ENCODE measurements at places on chromosomes 13 and 19. TPM values are rescaled to one million over a fixed set of nuclear protein-coding genes. Genes with fewer than 3 reads are reported as not detected.

The WBP4 gene
- total RNA-seq, result 8.4 TPM

- H3K27me3 ChIP-seq, result no peaks in the 10 kb centered on the region
- H3K4me3 ChIP-seq, result no peak overlapping the region
- no peak overlapping the region for H3K27ac ChIP-seq
- no peak for DNase-seq
Measured at GRCh38 chr13:113654175-113654560, 3.8 kb downstream of the ATP4B start.

DNA sequence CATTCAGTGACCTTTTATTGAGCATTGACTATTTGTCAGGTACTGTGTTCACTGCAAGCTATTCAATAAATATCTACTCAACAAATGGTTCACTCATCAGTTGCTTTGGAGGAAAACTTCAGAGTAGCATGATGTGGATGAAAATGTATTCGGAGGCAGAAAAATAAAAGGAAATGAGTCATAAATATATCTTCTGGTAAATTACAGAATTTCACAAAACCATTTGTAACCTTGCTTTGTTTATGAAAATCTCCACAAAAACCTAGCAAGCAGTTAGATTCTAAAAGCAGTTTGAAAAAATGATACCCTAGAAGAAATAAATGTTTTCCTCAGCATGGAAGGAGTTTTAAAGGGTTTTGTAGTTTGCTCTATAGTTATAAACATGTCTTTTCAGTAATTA, 399.6 kb downstream of the LMO7 start:
- no peaks in the 10 kb centered on the region for H3K36me3 ChIP-seq
- H3K4me3 ChIP-seq, result no peak overlapping the region
- no peak overlapping the region for H3K27ac ChIP-seq
- no peak for DNase-seq
- H3K4me1 ChIP-seq, result no peaks in the 10 kb centered on the region

- no peak overlapping the region for H3K4me3 ChIP-seq
- no peaks in the 10 kb centered on the region for H3K27me3 ChIP-seq
- DNase-seq, result no peak
- peaks cover 10% of the 10 kb centered on the region for H3K36me3 ChIP-seq
- H3K4me1 ChIP-seq, result peaks cover 23% of the 10 kb centered on the region
Measured at GRCh38 chr13:30457306-30457891, 8.3 kb downstream of the HMGB1 start.

- H3K36me3 ChIP-seq, result peaks cover 66% of the 10 kb centered on the region
- no peak overlapping the region for H3K27ac ChIP-seq
- H3K27me3 ChIP-seq, result no peaks in the 10 kb centered on the region
- DNase-seq, result no peak
Measured at GRCh38 chr19:41318696-41319499, 8.9 kb downstream of the CCDC97 start.

DNA sequence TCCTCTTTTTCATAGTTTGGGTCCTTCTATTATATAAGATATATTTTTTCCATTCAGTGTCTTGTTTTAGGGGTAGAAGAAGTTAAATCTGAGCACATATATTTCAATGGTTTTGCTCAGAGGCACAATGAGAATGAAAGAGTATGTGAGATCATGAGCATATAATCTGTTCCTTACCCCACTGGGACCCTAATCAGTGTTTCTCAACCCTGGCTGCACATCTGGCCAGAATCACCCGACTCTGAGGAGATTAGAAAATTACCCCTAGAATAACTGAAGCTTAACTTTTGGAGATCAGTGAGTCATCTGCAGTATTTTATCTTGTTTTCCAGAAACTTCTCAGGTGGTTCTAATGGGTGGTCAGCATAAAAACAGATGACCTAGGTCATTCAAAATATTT, 782 bp downstream of the CYSLTR2 start:
- H3K4me1 ChIP-seq, result peaks cover 47% of the 10 kb centered on the region
- H3K36me3 ChIP-seq, result no peaks in the 10 kb centered on the region
- no peak for DNase-seq
- H3K4me3 ChIP-seq, result peak overlapping the region; percentile 55
- H3K27me3 ChIP-seq, result no peaks in the 10 kb centered on the region

GRCh38 chr19:32909257-32909656, 39.7 kb upstream of the SLC7A9 start:
- H3K27ac ChIP-seq, result no peak overlapping the region
- no peaks in the 10 kb centered on the region for H3K4me1 ChIP-seq
- no peak overlapping the region for H3K4me3 ChIP-seq
- H3K27me3 ChIP-seq, result no peaks in the 10 kb centered on the region
- no peaks in the 10 kb centered on the region for H3K36me3 ChIP-seq
- no peak for DNase-seq

GRCh38 chr13:77016888-77017623, 9.9 kb downstream of the FBXL3 start:
- no peak overlapping the region for H3K27ac ChIP-seq
- peaks cover 65% of the 10 kb centered on the region for H3K4me1 ChIP-seq
- H3K27me3 ChIP-seq, result no peaks in the 10 kb centered on the region
- peaks cover 51% of the 10 kb centered on the region for H3K36me3 ChIP-seq

DNA sequence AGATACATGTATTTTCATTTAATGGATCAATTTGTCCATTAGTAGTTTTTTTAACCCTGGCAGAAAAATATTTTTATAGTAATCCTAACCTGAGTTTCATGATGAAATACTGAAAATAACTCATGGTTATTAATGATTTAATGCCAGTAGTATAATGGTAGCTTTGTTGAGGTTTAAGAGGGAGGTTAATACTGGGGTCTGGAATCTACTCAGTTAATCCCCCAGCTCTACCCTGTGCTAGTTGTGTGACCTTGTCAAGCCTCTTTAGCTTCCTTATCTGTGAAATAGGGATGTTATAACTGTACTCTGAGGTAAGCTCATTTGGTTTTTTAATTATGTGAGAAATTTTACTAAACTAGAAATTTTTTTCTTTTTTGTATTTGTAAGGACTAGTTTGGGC, 122.5 kb downstream of the TDRD3 start:
- no peak overlapping the region for H3K27ac ChIP-seq
- no peaks in the 10 kb centered on the region for H3K27me3 ChIP-seq
- no peaks in the 10 kb centered on the region for H3K4me1 ChIP-seq

- H3K4me1 ChIP-seq, result peaks cover 14% of the 10 kb centered on the region
- H3K27me3 ChIP-seq, result no peaks in the 10 kb centered on the region
- no peak within 1 kb of the TSS for H3K27ac ChIP-seq
- no peak for DNase-seq
Measured at GRCh38 chr19:35291916-35292315, at the start of gene MAG. Gene MAG, plus strand, starts transcription at chr19:35292161. Its CDS starts 3,248 bp downstream, at chr19:35295409.

The HIPK4 gene
- not detected for total RNA-seq

DNA sequence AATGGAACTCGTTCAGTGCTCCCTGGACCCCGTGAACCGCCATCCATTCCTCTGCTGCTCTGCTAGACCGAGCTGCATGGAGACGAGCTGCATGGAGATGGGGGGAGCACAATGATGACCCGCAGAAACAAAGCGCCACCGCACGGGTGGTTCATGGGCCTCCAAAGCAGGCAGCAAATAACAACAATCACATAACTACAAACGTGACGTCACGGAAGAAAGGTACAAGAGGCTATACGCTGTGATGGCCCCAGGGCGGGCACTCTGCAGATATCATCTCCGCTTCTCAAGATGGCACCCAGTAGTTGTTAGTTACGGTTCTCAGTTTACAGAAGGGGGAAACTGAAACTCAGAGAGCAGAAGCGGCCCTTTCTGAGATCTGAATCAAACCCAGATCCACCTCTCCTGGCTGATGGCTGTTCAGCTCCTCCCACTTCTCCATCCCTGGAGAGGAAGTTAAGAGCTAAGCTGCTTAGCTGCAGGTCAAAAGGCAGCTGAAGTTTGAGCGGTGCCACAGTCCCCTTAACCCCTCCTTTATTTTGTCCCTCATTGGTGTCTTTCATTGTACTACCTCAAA, 1.7 kb downstream of the ATP13A1 start:
- peak; percentile 67 for DNase-seq
- peak overlapping the region; percentile 89 for H3K27ac ChIP-seq
- H3K4me1 ChIP-seq, result peaks cover 45% of the 10 kb centered on the region
- H3K4me3 ChIP-seq, result peak overlapping the region; percentile 78
- H3K27me3 ChIP-seq, result no peaks in the 10 kb centered on the region

The ETV2 gene
- total RNA-seq, result 1.3 TPM

DNA sequence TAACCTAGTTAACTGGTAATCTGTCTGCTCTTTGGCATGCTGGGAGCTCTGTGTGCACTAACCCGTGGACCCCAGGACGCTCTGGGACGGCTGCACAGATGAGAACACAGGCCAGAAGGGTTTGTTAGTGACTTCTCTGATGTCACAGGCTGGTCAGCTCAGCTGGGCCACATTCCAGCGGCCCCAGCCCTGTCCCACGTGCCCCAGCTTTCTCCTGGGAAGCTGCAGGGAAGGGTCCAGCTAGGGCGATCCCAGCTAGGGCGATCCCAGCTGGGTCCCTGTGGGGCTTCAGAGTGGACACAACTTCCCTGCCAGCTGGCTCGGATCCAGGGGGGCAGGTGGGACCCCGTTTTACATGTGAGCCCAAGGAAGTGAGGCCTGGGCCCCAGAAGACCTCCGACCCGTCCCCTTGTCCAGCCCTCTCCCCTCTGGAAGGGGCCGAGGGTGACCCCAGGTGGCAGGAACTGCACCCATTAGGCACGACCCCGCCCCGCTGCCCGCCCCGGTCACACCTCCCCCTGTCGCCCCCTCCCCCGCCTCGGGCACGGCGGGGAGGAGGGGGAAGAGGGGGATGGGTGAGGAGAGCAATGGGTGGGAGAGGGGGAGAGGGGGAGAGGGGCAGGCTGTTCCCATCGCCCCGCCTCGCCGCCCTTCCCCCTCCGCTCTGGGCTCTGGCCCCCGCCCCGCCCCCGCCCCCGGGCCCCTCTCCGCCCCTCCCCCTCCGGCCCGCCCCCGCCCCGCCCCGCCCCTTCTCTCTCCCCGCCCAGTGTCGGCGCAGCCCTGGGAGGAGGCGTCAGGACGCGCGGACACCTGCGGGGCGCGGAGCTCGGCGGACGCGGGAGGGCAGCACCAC, 75.2 kb upstream of the MCF2L start:
- peaks cover 10% of the 10 kb centered on the region for H3K4me1 ChIP-seq
- peak; percentile 18 for DNase-seq
- no peaks in the 10 kb centered on the region for H3K36me3 ChIP-seq
- H3K4me3 ChIP-seq, result no peak overlapping the region
- no peak overlapping the region for H3K27ac ChIP-seq
- peaks cover 10% of the 10 kb centered on the region for H3K27me3 ChIP-seq

Measured in CD4-positive, alpha-beta memory T cell (primary cell).